HT-29 (cell line): ENCODE measurements at places on chromosomes 7 and 10.

DNA sequence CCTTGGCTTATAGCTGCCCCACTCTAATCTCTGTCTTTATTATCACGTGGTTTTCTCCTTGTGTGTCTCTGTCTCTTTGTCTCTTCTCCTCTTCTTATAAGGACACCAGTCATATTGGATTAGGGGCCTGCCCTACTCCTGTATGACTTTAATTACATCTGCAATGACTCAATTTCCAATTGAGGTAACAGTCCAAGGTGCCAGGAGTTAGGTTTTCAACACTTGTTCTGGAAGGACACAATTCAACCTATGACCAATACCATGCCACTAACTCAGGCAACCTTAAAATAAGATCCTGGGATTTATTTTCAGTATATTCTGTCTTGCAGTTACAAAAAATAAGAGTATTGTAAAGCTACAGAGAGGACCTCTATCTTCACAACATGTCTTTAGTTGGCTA is 21.6 kb upstream of the MET start:
- no peak for DNase-seq

DNA sequence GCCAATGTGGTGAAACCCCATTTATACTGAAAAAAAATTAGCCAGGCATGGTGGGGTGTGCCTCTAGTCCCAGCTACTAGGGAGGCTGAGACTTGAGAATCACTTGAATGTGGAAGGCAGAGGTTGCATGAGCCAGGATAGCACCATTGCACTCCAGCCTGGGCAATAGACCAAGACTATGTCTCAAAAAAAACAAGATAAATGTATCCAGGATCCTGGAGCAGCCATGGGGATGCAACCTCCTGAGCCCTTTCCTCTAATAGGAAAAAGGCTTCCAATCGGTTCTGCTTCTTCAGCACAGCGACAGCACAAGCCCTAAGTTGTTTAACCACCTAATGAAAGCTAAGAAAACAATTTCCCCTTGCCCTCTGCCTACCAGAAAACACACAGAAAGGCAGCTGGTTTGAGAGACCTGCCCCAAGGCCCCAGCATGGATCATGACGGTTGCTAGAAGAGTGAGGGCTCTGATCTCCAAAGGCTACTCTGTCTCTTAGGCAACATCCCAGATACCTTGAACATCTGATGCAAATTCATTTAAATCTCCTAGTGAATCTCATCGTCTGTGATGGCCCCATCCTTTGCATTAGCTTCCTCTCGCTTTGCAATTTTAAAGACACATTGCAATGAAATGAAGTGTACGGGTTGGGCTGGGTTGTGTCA is 220.8 kb downstream of the ARHGAP21 start:
- no peak for DNase-seq

GRCh38 chr7:104848138-104848990 is 165.6 kb upstream of the KMT2E start:
- peak; percentile 81 for DNase-seq

DNA sequence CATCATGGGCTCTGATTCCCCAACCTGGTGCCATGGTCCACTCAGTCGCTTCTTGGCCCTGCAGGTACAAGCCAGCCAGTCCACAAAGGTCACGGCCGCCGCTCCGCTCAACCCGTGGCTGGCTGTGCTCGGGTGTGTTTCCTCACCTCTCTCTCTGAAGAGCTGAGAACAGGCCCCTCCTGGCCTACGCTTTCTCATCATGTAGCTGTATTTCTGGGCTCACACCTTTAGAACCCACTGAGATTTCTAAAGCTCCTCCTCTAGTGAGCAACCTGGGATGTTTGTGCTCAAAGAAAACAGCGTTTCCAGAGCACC is 30.2 kb downstream of the PTPRN2 start:
- DNase-seq = no peak

DNA sequence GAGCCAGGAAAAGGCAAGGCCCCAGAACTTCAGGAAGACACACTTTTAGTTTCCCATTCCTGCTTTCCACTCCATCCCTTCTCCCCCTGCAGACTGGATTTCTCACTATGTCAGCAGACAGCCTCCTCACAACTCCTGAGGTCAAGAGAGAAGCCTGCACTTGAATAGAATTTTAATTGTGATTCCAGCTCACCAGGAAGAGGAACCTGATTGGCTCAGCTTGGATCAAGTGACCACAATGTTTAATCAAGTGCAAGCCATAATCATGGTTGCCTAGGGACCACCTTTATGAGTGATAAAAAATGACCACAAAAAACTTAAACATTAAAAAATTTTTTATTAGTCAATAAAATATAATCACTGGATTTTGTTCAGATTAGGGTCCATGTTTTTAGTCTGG is 244.7 kb upstream of the RHOBTB1 start:
- peak; percentile 63 for DNase-seq

- no peak for DNase-seq
Observed at GRCh38 chr7:117972606-117973005, 99.4 kb upstream of the CTTNBP2 start.

GRCh38 chr10:114824391-114824790 is 2.8 kb downstream of the FHIP2A start:
- no peak for DNase-seq

- no peak for DNase-seq
Observed at GRCh38 chr10:119281581-119282071, 74.3 kb downstream of the GRK5 start.

GRCh38 chr7:137944168-137944567 is 57.7 kb downstream of the CREB3L2 start:
- no peak for DNase-seq

DNA sequence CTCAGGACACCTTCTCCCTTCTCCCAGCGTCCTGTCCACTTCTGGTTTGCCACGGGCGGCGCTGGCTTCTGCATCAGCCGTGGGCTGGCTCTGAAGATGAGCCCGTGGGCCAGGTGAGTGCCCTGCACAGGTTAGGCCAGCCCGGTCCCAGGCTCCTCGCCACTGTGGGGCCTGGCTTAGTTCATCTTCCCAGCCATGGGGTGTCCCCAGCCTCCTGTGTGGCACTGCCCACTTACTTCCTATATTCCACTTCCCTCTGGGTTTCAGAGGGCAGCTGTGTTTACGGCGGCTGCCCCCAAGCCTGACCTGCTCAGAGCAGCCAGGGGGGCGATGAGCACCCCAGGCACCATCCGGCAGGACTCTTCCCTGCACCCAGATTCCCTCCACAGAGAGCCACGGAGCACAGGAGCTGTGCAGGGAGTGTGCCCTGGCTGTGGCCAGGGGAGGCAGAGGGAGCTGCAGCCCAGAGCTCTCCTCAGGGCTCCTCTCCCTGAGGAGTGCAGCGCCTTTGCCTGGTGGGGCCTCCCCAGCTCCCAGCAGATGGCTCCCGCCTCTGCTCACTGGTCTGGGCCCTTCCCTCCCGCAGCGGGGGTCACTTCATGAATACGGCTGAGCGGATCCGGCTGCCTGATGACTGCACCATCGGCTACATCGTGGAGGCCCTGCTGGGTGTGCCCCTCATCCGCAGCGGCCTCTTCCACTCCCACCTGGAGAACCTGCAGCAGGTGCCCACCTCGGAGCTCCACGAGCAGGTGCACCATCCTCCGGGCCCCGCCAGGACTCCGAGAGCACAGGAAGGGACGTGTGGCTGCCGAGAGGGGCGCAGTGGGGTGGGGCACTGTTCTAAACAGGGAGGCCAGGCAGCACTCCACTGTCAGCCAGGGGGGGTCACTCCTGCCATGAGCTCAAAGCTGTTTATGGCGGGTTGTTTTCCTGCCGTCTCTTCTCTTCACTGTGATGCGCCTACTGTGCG is 6.4 kb downstream of the LFNG start:
- peak; percentile 40 for DNase-seq

GRCh38 chr7:83879063-83879462 is 230.1 kb upstream of the SEMA3E start:
- no peak for DNase-seq

DNA sequence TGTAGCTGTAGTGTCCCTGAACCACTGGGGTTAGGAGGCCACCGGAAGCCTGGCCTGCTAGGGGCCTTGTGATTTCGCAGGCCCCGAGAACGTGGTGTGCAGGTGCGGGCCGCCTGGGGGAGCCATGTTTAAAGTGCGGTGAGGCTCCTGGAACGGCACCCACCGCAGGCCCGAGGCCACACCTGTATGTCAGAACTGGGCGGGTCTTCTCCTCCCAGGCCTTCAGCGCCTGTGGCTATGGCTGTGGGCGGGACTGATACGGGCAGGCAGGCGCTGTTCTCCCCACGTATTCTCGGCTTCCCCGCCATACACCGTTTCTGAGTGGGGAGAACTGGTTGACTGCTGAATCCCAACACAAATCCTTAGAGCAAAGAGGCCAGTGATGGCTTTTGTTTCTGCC is 74.8 kb downstream of the DNAJB6 start:
- peak; percentile 52 for DNase-seq

DNA sequence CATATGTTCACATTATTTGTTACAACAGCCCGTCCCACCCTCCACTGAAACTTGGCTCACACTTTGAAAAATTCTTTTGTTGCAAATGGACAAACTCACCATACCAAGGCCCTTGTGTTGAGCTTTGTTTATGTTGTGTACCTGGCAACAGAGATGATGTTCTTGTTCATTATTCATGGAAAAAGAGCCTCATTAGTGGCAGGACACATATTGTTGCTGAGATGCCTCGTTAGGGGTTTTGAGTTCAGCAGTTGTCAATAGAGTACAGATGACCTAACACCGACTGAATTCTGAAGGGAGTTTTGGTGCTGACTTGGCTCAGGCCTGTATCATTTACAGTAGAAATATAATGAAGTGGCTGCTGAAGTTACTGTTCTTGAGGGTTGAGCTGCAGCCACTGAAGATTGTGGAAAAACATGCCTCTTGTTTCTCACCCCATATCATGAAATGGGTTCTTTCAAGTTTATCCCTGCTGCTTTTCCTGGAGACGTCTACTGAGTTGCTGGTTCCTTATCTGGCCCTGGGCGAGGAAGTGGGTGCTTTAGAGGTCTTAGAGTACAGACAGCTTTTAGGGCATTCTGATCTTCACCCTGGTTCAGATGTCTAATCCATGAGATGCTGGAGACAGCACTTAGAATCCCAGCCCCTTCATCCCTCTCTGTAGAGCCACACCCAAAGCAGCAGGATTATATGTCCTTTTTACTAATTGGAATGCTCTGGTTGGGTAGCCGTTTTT is 149.7 kb downstream of the WNT2 start:
- no peak for DNase-seq
